ENCODE measurements at places on chromosomes 12 and 14. TPM values are rescaled to one million over a fixed set of nuclear protein-coding genes. Genes with fewer than 3 reads are reported as not detected.

The STRN3 gene
- 39.1 TPM for total RNA-seq

The ZNF740 gene
- 38.1 TPM for total RNA-seq

The TMEM119 gene
- not detected for total RNA-seq

The OTX2 gene
- not detected for total RNA-seq

The TMTC2 gene
- 7.8 TPM for total RNA-seq

The ITPK1 gene
- 38.9 TPM for total RNA-seq

The CACNA1C gene
- not detected for total RNA-seq

The KRT75 gene
- not detected for total RNA-seq

The MAP3K9 gene
- 0.11 TPM for total RNA-seq

The DYNLL1 gene
- total RNA-seq = 469 TPM

The STON2 gene
- total RNA-seq = not detected

The SIX6 gene
- not detected for total RNA-seq

The GNS gene
- total RNA-seq = 142 TPM

The COCH gene
- total RNA-seq = 1.9 TPM

The PTHLH gene
- total RNA-seq = 1.1 TPM

The FAR2 gene
- 66.3 TPM for total RNA-seq

The SMCO2 gene
- total RNA-seq = 1.2 TPM

The ACOT6 gene
- total RNA-seq = not detected

The POTEG gene
- not detected for total RNA-seq

The PRKD1 gene
- 10.3 TPM for total RNA-seq

DNA sequence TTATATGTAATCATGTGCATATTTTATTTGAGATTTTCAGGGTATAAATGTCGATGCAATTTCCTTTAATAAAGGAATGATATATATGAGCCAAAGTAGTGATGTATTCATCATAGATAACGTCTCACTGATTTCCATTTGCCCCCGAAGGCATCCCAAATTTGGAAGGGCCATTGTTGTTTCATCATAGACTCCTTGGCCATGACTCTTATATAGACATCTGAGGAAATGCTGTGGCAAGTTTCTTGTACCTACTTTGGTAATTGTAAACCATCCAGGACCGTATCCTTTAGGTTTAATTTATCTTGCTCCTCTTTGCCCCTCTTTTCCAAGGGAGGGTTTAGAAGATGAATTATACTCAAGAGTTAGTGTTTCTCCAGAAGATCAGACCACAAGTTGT lies 84.7 kb downstream of the SAMD4A start:
- DNase-seq = no peak

- no peak for DNase-seq
Measured at GRCh38 chr14:23252420-23253333, 14.9 kb downstream of the RNF212B start.

DNA sequence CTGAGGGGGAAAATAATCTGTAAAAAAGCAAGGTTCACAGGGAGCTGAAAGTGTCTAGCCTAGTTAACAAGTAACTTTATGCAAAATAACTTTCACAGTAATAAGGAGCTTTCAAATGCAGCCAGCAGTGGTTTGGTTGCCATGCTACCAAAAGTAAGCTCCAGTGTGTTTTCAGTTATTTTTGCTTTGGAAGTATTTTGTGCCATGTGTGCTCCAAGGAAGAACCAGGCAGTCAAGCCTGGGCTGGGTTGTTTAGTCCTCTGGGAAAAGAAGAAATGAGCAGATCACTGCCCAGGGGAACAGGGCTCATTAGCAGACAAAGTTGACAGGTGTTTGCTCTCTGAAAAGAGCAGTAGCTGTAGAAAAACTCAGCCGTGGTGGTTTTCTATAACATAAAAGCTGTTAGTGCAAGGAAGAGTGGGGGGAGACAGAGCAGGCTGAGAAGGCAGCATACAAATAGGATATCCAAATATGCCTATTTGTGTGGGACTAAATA lies 92.8 kb upstream of the TMTC2 start:
- no peak for DNase-seq

GRCh38 chr14:105591052-105591451 lies 64.7 kb downstream of the TMEM121 start:
- no peak for DNase-seq

GRCh38 chr12:65524666-65525065 lies 246.2 kb downstream of the MSRB3 start:
- peak; percentile 14 for DNase-seq

- no peak for DNase-seq
Measured at GRCh38 chr12:83931451-83931850, 981.1 kb downstream of the SLC6A15 start.

GRCh38 chr14:77892381-77892871 lies 92.5 kb downstream of the ADCK1 start:
- no peak for DNase-seq

DNA sequence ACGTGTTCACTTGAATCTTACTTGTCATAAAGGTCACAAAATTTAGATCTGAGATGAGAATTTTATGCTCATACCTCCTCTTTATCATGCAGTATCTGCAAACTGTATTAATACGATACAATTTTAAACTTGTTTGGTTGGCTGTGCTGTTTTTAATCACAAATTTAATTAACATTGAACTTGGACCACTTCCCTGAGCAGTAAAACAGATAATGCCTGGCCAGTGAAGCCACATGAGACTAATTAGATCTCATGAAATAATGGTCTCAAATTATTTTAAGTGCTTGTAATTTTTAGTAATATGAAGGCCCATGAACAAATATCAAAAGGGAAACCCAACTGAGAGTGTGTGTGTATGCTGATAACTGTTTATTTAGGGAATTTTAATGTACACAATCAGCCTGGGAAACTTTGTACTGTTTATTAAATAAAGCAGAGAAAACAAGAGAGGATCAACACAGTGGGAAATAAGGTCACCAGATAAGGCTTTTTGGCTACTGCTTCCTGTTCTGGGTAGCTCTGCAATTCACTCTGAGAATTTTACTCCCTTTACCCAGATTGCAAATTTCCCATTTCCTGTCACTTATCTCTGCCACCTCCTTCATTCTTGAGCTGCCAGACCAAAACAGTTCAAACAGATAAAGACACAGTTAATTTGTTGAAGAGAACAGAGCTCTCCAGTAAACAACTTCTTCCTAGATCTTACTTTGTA lies 61.6 kb upstream of the GNPNAT1 start:
- DNase-seq = peak; percentile 58

DNA sequence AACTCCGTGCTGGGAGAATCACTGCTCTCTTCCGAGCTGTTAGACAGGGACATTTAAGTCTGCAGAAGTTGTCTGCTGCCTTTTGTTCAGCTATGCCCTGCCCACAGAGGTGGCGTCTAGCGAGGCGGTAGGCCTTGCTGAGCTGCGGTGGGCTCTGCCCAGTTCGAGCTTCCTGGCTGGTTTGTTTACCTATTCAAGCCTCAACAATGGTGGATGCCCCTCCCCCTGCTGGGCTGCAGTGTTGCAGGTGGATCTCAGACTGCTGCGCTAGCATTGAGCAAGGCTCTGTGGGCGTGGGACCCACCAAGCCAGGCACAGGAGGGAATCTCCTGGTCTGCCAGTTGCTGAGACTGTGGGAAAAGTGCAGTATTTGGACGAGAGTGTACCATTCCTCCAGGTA lies 43.7 kb downstream of the GPR137C start:
- DNase-seq = no peak

GRCh38 chr12:59735231-59735630 lies 139.4 kb downstream of the SLC16A7 start:
- no peak for DNase-seq

GRCh38 chr14:105436891-105437722 lies 17.5 kb downstream of the MTA1 start:
- DNase-seq = no peak

GRCh38 chr12:112353393-112353792 lies 28.8 kb downstream of the HECTD4 start:
- no peak for DNase-seq

DNA sequence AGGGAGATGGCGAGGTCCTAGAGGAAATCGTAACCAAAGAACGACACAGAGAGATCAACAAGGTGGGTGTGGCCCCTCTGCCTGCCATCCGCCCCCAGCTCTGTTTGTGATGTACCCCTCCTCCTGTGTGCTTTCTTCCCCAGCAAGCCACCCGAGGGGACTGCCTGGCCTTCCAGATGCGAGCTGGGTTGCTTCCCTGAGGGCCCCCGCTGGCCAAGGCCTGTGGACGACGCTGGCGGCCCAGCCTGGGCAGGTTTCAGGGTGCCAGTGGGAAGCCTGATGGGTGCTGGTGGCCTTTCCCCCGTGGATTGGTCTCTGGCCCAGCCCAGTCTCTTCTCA lies 2.0 kb downstream of the ARL6IP4 start:
- no peak for DNase-seq

DNA sequence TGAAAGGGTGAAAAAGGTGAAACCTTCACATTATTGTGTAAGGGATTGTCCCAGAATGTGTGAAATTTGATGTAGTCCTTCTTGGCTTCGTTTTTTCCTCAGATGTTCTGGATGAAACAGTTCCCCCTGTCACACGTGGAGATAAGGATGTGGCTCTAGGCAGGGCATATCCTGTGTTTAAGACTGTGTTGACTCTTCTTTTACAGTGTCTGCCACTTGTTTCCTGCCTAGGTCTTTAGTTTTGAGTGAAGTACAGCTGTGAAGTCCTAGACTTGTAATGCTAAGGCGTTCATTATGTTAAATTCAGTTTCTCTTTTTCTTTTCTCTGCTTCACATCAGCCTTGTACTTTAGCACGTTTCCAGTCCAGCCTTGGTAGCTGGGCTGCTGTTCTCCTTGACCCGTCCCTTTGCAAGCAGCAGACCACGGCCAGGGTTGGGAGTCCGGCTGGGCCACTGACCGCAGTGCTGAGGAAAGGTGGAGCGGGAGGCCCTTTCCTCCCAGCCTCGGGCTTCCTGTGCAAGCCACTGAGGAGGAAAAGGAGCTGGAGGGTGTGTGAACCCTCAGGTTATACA lies 59.1 kb downstream of the RASSF3 start:
- DNase-seq = peak; percentile 81

DNA sequence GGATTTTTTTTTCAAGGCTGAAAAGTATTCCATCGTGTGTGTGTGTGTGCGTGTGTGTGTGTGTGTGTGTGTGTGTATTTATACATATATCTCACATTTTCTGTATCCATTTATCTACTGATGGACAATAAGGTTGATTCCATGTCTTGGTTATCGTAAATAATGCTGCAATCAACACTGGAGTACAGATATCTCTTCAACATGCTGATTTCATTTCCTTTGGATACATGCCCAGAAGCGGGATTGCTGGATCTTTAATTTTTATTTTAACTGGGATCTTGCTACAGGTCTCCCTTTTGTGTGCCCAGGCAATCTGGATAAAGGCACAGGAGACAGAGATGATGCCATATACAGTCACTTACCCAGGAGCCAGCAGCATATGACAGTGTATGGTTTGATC lies 338.1 kb downstream of the SOX5 start:
- DNase-seq = peak; percentile 32

GRCh38 chr14:65927931-65928356 lies 515.4 kb downstream of the FUT8 start:
- DNase-seq = no peak

DNA sequence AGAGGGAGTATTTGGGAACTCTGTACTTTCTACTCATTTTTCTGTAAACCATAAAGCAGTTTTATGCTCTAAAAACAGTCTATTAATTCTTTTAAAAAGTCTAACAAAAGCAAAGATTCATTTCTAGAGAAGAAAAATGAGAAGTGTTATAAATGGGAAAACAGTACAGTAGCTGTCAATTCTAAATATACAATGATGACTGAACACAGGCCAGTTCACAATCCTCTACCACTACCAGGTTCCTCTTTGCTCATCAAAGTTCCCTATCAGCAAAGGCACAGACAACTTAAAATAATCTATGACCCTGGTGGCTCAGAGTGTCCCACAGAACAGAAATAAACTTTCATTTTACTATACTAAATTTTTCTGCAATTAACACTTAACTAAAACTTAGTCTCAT lies 12.5 kb downstream of the NAA25 start:
- DNase-seq = no peak

All from endothelial cell of umbilical vein (primary cell).